ENCODE measurements at places on chromosomes 4 and X.

DNA sequence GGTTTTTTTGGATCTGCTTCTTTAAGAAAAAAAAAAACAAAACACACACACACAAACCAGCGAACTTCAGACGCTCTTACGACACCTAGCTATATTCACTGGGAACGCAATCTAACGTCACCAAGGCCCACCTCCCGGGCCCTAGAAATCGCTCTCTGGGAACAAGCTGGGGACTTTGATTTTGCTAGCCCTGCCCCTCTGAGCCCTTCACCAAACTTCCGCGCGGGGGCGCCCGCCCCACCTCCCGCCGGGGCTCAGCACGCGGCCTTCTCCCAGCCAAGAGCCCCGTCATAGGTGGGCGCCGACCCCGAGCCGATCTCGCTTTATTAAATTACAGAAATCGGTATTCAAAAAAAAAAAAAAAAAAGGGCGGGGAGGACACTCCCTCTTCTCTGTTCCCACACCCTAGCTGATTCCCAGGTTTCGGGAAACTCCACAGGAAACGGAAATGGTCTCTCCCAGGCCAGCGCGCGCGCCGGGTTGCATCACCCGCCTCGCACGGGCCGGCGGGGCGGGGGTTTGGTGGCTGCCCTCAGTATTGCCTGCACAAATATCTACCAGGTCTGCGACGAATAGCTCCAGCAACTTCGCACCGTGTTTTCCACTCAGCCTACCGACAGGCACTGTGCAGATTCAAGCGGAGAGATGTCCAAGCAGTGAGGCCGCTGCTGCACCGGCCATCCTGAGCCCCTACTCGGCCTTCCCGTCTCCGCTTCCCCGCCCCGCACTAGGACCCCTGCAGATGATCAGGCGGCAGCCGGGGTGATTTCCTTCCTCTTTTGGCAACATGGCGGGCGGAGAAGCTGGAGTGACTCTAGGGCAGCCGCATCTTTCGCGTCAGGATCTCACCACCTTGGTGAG, at the start of gene EIF2S3:
EIF2S3 (plus strand) TSS at position 775 of the 861 bp plus-strand sequence; CDS start at position 788, 13 bp downstream.
- peak; percentile 73 for DNase-seq

DNA sequence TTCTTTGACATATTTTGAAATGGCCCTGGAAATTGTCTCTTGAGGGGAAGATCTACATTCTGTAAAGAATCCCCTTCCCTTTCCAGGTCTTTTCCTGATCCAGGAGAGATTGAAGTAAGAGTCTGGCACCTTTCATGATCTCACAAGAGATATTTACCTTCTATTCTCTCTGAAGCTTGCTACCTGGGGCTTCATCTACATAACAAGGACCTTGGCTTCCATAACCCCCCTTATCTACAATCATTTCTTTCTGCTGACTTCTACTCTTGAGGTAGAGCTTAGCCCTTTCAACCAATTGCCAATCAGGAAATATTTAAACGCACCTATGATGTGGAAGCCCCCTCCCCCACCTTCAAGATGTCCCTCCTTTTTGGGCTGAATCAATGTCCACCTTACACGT, 383.7 kb upstream of the MAGEB18 start:
- DNase-seq: no peak

GRCh38 chrX:150569155-150569477, 695 bp downstream of the MTM1 start:
- no peak for DNase-seq

DNA sequence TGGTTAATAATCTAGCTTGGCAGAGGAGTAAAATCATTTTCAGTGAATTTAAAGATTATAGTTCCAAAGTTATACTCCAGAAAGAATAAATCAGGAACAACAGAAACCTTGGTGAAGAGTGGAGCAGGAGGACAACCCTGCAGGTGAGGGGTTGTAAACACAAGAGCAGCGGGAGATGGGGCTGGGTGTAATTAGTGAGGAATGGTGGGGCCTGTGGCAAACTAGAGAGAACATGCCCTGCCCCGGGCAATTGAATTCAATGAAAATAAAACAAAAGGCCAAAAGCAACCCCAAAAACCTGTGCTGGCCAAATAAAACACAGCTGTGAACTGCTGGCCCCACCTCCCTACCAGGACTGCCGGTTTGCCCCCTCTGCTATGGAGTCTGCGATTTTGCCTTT, 325.2 kb downstream of the NR3C2 start:
- no peak for DNase-seq

DNA sequence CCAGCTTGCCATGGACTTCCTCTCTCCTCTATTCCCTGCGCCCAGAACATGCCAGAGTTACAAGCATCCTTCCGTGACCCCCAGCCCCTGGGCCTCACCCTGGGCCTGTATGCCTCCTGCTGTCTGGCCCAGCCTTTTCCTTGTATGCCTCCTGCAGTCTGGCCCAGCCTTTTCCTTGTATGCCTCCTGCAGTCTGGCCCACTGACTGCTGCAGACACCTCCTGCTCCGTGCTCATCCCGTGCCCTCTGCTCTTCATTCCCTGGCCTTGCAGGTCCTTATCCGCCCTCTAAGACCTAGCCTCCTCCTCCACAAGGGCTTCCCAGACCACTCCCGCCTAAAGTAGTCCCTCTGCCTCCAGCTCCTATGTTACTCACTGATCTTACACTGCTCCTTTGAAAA, 44.2 kb downstream of the IRF2 start:
- DNase-seq: no peak

- no peak for DNase-seq
Measured at GRCh38 chr4:37865450-37865849, 25.4 kb upstream of the TBC1D1 start.

DNA sequence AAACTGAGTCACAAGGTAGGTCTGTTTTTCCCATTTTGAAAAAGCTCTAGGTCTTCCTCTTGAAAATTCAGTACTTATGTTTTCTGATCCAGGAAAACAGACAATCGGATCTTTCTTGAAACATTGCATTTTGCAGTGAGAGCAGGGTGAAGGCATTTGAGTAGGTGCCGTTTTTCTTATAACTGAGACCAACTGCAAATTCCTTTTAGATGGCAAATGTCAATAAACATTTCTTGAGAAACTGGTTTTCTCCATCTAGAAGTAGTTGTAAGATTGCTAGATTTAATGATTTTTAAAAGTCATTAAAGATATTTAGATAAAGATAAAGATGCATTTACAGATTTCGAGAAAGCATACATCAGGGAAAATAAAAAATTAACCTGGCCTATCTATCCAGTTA, 92.4 kb downstream of the PHOX2B start:
- DNase-seq: no peak

- no peak for DNase-seq
Measured at GRCh38 chr4:92249541-92249940, 54.2 kb upstream of the GRID2 start.

DNA sequence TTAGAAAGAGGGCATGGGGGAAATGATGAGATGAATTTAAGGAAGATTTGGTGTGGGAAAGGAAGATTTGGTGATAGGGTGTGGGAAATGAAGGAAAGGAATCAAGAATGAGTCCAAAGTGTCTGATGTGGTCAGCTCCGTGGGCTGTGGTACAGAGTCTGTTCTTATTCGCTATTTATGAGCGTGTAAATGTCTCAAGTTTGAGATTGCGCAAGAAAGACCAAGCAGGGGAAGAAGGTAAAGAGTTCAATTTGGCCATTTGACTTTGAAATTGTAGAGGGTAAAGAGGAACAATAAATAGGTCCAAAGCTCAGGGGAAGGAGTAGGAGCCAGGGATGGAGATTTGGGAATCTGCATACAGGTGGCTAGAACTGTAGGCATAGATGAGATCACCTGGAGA, 11.3 kb upstream of the SMS start:
- DNase-seq: no peak

DNA sequence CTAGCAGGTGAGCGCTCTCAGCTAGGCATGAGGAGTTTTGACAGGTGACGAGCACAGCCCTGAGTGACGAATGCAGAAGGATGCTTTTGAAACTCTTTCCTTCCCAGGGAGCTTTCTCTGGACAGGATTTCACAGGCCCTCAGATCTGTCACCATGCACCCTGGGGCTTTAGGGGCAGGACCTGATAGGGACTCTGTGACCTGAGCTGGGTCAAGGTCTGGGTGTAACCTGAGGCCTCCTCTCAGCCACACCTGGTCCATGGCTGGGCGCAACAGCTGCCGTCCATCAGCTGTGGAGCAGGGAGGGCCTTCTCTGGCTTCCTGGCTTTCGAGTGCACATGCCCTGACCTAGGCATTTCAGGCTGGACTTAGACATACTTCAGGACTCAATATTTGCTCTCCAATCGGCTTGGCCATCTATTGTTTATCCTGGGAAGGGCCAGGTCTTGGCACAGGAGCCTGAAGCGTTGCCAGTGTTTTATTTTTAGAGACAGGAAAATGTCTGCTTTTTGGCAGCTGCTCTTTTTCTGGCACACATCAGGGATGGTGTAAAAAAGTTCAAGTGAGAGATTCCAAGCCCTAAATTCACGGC, 56.4 kb downstream of the C4orf51 start:
- DNase-seq: no peak

GRCh38 chr4:13627178-13627605, 333 bp downstream of the BOD1L1 start:
- DNase-seq: no peak

DNA sequence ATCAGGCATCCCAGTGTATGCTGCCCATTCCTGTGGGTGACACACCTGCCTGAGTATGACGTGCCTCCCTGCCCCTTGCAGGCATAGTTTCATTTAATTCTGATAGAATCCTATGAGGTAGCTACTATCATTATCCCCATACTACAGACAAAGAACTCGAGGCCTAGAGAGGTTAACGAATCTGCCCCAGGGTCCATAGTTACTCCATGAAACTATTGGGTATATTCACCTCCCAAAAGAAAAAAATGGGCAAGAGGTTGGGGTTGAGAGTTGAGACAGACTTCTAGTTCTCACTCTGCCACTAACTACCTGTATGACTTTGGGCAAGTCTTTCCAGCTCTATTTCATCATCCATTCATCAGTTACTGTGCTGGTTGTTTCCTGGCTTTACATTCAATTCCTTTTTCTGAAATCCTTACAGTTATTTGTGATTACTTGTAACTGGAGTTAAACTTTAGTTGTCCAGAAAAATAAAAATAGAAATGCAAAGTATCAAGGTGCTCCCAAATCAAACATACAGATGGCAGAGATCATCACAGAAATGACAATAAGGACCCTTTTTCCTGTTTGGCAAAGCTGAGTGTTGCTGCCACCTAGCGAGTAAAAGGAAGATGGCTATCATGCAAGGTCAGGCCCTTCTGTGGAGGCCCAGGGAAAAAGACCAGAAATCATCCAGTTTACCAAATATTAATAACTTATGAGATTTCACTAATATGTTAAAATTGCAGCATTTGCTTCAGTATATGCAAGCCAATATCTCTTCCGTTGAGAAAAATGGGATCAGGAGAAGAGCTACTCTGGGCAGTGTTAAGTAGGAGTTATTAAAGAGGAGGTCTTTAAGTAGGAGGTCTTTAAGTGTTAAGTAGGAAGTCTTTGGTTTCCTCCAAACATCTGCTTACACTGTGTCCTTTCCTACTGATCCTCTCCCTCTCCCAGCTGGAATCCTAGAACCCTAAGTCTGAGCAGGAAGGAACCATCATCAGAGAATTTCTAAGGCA, 17.1 kb upstream of the MAP7D3 start:
- DNase-seq: peak; percentile 14

- no peak for DNase-seq
Measured at GRCh38 chrX:69185141-69185540, 19.9 kb upstream of the PJA1 start.

DNA sequence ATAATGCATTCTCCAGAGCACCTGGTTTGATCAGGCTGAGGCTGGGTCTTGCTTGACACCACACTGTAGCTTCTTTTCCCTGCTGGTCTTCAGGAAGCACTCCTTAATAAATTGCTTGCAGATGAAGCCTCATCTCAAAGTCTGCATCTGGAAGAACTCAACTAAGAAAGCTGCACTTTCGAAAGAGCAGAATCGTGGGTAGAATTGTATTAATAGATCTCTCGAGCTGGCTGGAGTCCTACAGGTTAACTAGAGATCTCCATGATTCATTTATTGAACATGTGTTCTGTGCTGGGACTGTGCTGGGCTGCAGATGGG, 152.7 kb downstream of the STK32B start:
- DNase-seq: no peak
